ENCODE measurements at places on chromosomes 6 and 20. TPM values are rescaled to one million over a fixed set of nuclear protein-coding genes. Genes with fewer than 3 reads are reported as not detected.

DNA sequence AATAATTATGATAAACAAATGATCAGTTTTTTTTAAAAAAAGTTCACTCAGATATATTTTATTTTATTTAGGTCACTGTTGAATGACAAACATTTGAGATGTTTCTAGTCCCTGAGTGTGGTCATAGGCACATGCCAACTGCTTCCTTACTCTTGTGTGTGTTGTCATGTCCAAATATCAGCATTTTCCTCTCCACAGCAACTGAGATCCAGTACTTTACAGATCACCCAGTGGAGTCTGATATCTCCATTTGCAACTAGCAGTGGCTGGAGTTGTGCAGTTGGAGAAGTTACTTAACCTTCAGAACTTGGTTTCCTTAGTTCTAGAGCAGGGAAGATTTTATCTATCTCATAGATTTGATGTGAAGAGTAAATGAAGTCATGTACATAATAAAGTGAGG lies 101.3 kb downstream of the MYB start:
- DNase-seq, result no peak

Gene SCGN
- 1.5 TPM for polyA plus RNA-seq

Gene TSHZ2
- 20.7 TPM for polyA plus RNA-seq

Gene TRIM31
- not detected for polyA plus RNA-seq

DNA sequence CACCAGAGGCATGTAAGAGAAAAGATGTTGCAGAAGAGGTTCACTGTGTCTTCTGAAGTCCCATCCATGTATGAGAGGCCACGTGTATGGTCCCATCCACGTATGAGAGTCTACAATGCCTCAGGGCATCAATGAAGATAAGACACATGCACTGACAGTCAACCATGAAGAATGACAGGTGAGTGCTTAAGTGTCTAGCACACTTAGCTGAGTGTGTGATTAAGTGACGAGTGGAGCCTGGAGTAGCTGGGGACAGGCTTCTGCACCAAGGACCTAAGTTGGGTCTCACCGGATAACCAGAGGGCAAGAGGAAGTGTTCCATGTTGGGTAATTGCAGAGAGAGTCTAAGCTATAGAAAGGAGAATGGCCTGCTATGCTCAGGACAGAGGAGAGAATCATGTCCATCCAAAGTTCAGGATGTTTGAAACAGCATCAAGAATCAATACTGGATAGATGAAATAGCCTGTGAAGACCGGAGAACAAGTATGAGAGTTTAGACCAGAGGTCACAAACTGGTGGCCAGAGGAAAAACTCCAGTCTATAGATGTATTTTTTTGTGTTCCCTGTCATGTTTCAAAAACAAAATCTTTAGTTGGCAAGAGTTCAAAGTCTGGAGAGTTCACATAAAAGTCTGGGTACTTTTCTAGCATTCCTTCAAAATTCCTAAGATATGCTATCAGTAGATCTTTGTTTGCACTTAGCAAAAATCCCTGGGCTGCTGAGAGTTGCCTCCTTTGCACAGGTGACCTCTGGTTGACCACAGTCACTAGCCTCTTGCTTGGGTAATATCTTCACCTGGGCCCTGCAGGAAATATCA lies 165.8 kb downstream of the KIF16B start:
- DNase-seq, result no peak

DNA sequence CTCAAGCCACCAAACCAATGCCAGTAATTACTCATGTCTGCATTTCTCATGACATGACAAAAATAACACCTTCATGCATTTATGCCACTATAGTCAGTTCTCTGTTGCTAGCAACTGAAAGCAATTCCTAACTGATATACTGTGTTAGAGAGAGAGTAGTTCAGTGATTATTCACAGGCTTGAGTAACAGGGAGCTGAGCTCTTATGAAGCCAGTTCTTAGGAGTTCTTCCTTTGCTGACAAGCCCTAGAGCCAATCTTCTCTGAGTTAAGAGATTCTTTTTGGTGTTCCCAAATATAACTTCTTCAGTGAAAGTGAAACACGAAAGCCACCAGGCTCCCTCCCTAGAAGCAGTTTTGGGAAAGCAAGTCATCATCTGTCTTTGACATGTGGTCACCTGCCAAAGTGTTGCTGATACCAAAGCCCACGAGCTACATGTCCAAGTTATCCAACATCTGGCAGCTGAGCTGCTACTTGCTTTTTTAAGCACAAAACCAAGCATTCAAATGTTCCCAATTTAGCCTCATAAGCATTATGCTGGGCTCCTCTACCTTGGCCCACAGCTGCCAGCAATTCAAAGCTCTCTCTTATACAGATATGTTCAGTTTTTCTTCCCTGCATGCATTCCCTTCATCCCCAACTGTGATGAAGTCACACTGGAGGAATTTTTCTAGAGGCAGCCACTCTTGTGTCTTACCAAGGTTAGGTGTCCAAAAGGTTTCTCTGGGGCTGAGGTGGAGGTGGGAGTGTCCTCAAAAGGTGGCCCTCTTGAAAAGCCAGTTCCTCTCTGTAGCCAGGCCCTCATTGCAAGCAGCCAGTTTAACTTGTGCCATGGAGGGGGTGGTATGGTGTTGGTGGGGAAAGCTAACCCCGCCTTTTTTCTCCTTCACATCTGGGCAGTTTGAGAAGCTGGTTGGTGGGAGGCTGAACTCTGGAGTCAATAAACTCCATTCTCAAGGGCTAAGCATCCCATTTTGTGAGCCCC lies 92.7 kb upstream of the ARMC2 start:
- no peak for DNase-seq
